Inflammatory macrophage (primary cell): ENCODE measurements at places on chromosomes 3 and 15.

- DNase-seq: no peak
These were observed 524.1 kb upstream of the CFAP20DC start for GRCh38 chr3:59573911-59574310.

DNA sequence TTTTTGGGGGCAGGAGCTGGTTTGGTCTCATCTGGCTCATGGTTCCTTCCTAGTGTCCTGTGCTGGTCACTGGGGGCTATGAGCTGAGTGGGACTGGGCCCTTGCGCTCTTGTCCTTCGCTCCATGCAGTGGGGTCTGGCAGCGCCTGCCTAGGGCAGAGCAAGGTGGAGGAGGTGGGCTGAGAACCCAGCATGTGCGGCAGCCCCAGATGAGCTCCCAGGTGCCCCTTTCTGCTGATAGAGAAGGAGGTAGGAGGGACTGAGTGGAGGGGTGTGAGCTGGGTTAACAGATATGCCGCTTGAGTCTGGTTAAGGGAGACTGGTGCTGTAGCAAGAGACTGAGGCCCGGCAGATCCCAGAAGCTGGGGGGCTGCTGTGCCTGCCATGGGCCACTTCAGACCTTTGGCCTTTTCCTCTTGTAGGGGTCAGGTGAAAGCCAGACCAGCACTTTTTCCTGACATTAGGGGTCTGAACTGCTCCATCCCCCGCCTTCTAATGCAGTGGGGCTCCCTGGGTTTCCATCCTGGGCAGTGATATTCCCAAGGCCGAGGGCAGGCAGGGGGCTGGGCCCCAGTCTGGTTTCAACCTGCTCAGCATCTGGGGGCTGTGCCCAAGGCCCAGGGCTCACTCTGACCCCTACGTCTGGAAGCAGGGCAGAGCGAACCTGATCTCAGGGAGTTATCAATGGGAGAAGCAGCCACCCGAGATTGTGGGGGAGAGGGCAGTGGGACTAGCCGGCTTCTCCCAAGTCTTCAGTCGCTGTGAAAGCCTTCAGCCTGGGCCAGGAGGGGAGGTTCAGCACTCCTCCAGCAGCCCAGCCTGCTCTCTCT is 62.9 kb upstream of the PRR23C start:
- DNase-seq: no peak

DNA sequence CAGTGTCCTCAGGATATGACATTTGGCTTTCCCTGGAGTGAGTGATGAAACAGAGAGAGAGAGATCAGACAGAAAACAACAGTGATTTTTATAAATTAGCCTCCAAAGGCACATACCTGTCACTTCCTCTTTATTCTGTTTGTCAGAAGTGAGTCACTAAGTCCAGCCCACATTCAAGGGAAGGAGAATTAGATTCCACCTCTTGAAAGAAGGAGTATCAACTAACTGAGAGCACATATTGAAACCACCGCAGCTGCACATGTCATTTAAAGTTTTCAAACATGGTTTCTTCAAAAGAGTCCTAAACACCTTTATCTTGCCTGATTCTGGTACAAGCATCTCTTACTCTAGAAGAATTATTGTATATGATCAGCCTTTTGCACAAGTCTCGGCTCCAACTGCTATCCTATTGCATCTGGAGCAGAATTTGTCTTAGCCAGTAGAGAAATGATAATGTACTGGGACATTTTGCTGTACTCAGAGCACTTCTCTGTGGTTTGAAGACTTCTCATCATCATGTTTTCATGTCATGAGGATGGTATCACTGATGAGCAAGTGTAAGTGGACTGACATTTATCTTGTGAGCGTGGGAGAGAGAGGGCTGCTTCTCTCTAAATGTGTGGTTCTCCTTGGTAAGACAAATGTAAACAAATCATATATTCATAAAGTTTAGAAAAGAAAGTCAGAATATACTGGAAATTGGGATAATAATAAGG is 338.9 kb upstream of the CFAP20DC start:
- peak; percentile 26 for DNase-seq

- no peak for DNase-seq
These were observed 190.1 kb downstream of the GOLGA6L6 start for GRCh38 chr15:20351448-20351971.

GRCh38 chr15:36136049-36136448 is 443.4 kb upstream of the CDIN1 start:
- DNase-seq: no peak
